ENCODE measurements at places on chromosomes 2 and 18.

- no peak for DNase-seq
These were observed 295.8 kb upstream of the ZNF804A start for GRCh38 chr2:184302506-184302905.

DNA sequence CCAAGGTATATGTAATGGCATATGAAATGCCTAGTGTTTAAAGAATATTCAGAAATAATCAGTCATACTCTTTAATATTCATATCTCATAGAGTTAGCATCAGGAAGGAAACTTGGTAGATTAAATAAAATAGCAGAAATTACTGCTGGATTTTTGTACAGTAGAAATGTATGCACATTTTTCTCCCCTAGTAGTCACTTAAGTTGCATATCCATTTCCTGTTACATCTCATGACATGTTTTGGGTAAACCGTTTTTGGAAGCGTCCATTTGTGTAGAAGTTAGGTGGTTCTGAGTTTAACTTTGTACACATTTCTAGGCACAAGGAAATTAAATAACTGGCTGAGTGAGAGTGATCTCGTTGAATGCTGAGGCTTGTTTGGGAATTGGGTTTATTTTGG is 21.9 kb downstream of the NEDD4L start:
- no peak for DNase-seq

GRCh38 chr2:1472350-1472749 is 59.1 kb downstream of the TPO start:
- DNase-seq = no peak

- no peak for DNase-seq
These were observed 44.7 kb upstream of the HK2 start for GRCh38 chr2:74789271-74789670.

DNA sequence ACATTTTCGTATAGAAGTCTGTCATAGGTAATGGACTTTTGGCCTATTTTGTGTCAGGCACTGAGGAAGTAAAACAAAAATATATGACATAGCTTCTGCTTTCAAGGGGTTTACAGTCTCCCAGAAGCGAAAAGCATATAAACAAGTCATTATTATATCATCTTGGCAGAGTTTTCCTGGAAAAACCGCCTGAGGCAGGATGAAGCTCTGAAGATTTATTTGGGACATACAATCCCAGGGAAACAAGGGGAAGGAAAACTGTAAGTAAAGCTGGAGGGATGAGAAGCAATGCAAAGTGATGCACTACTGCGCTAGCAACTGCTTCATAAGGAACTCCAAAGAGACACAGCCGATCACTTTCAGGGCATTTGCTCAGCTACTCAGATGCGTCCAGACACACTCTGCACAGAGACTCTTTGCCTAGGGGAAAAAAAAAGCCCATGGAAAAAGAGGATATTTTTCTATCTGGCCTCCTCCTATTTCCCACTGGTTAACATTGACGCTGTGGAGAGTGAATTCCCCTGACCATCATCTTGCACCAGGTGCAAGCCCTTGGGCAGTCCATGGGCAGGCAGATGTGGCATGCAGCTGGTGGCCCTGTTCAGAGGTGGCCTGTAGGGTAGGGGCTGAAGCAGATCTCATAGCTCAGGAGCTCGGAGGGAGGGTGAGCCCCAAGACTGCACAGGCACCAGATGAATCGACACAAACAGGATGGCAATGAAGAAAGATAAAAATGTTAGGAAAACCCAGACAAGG is 158.1 kb downstream of the METTL4 start:
- no peak for DNase-seq

DNA sequence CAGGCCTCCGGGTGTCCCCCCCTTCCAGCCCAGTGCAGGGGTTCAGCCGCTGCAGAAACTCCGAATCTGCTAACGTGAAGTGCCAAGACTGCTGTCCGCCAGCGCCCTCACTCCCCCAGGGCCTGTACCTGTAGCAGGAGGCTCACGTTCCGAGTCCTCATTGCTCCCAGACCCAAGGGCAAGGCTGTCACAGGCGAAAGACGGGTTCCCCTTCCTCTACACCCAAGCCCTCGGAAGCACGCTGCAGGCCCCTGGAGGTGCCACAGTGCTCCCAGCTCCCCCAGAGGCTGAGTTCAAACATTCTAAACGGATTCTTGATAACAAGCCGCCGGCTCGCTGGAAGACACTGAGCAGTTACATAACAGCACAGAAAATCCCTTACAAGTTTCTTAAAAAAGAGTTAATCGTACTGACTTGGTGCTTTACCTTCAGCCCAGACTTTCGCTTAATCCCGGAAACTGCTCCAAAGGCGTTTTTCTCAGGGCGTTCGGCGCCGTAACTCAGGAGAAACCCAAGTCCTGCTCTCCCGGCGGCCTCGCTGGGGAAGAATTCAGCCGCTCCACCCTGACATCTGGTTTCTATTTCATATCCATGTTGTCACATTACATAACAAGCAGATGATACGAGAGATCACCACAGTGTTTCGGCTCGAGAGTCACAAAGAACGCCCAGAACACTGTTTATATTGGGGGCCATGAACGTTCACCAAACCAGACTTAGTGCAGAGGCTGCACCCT is 92.0 kb downstream of the HDAC4 start:
- DNase-seq = no peak

DNA sequence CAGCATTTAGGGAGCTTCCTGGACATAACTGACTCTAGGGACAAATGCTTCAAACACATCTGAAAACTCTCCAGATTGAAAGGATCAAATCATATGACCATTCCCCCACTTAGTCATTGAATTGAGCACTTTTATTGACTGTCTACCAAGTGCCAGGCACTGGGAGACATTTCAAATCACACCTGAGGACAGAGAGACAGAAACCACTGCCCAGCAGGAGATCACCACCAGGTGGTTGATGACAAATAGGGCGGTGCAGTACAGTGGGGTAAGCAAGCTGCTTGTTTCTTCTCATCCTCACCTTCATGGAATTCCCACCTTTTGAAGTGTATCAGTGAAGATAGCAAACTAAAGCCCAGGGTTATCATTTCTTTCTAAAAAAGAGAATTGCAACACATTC is 19.0 kb upstream of the CXCR4 start:
- DNase-seq = no peak

- DNase-seq = no peak
These were observed 24.9 kb downstream of the MYO7B start for GRCh38 chr2:127560201-127560930.

Measured in stimulated activated CD4-positive, alpha-beta T cell treated with anti-CD3 and anti-CD28 coated beads, TNF-alpha, amount 100 ng/mL, for 1 hour (primary cell).